ENCODE measurements at places on chromosomes 11 and 22. TPM values are rescaled to one million over a fixed set of nuclear protein-coding genes. Genes with fewer than 3 reads are reported as not detected.

- DNase-seq = no peak
Observed at GRCh38 chr22:22949953-22950352, 62.3 kb downstream of the IGLL5 start.

GRCh38 chr11:132137981-132138313 is 767.5 kb downstream of the NTM start:
- DNase-seq = no peak

Gene LYVE1
- not detected for total RNA-seq

DNA sequence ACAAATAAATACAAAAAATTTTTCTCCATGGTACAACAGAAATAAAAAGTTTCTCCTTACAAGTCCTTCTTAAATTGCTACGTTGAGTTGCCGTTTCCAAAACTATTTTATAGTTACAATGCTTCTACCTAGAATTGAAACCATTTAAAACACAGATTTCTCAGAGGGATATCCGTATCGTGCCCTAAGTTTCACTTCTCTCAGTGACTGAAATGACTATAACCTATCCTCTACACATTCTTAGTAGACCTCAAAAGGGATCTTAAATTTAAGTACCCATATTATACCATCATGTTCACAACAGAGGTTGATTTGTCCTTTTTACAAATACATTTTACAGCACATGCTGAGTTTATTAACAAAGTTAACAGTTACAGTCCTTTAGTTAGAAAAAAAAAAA is 44.1 kb downstream of the USP28 start:
- DNase-seq = no peak

DNA sequence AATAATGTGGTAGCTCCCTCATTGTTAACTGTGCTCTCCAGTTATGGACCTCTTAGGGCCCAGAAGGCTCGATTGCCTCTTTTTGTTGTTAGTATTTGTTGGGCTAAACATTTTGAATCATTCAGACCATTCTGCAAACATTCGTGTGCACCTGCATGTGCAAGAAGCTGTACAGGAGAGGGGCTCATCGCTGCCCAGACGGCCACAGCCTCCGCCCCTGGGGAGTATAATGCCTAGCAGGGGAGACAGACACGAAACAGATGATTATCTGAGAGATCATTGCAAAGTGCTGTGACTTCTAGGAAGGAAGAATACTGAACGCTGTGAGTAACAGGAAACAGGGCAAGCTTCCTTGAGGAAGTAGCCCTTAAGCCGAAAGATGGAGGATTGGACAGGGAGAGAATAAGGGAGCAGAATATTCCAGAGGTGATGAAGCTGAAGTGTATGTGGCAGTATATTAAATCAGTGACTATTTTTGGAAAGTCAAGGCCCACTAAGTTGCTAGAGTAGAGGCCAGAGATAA is 123.3 kb upstream of the RASSF10 start:
- DNase-seq = no peak

Gene CNTF
- 0.44 TPM for total RNA-seq

GRCh38 chr11:35087648-35088047 is 51.3 kb upstream of the CD44 start:
- DNase-seq = no peak

Gene BTBD18
- not detected for total RNA-seq

- no peak for DNase-seq
Observed at GRCh38 chr22:28826921-28827320, 26.6 kb upstream of the XBP1 start.

DNA sequence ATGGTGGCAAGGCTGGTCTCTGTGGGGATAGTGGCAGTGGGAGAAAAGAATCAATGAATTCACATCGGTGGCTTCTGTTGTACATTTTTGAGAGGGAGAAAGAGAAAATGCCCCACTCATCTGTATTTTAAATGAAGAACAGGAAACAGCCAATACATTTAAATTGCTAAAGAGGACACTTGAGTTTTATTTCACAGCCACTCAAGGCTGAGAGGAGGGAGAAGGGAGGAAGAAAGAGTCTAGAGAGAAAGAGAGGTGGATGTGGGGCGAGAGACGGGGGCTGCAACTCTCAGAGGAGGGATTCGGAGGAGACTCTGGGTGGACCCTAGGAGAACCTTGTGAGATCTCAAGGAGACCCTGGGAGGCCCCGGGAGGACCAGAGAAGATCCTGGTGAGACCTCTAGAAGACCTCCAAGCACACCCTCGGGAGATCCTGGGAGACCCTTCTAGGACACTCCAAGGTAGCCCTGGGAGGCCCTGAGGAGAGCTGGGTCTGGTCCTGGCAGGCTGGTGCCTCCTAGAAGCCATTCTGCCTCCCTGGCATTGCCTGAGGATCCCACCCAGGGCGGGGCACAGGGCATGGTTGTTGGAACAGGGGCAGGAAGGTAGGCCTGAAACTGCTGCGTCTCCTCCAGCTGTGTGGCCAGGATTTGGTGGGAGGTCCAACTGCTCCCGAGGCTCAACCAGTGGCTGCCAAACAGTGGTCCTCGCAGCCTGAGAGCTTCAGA is 91.0 kb upstream of the SHISAL1 start:
- no peak for DNase-seq

GRCh38 chr22:39514373-39514973 is 5.9 kb upstream of the ATF4 start:
- DNase-seq = peak; percentile 42

DNA sequence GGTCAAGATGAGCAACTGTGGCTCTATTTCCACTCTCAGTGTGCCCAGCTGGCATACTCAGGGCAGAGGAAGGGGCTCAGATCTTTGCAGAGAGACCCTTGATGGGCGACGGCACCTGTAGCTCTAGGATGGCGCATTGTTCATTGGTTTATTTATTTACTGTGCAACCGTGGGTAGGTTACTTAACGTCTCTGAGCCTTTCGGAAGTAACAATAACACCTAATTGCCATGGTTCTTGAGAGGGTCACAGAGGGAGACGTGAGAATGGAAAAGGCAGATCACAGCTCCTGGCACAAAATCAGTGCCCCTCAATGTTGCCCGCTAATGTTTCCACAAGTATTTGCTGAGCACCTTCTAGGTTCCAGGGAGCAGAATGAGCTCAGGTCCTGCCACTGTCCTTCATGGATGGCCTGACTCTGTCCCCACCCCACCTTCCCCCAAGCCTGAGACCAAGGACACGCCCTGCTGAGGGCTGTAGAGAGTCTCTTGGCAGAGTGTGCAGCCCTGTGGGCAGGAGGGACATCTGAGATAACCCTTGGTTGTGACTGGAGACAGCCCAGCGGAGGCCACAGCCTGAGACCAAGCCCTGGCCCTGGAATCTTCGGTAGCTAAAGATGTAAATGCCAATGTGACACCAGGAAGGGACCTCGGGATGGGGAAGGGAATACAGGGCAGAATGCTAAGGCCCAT is 780 bp upstream of the ALDH3B2 start:
- DNase-seq = no peak

All from Caki2 (cell line).